Astrocyte of the spinal cord (primary cell): ENCODE measurements at places on chromosomes 5 and 9.

- DNase-seq: no peak
Observed at GRCh38 chr5:180495991-180496741, 2.0 kb downstream of the CNOT6 start.

DNA sequence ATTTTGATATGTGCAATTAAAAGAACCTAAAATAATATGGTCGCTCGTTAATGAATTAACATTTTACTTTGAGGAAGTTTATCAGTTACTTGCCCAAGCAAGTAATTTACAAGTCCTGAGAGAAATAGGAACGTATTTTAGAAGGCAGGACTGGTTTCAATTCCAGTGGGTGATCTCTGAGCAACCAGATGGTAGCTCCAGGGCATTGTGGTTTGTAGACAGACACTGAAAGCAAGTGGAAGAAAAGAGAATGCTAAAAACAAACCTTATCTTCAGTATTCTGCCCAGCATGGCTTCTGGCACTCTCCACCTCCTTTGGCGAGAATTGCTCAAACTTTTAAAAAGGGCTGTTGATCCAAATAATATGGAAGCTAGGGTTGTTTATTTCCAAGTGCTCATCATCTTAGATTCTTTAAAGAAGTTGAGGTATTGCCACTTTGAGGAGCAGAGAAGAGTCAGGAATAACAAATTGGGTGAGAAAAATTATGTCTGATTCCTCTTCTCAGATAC lies 31.8 kb upstream of the ERAP2 start:
- DNase-seq: peak; percentile 28

DNA sequence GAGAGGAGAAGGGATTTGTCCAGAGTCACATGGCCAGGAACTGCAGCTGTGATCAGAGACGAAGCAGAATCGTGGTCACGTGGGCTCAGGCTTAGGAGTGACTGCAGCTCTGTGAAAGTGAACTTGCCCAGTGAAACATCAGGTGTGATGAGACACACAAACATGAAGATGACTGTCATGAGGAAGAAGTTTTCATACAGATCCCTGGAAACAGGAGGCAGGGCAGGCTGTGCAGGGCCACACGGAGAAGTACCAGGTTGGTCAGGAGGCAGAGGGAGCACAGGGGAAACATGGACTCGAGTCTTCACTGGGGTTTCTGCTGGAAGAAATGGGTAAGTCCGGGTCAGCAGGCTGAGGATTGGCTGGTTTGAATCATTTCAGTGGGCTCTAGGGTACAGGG lies 64.1 kb downstream of the BARX1 start:
- no peak for DNase-seq

GRCh38 chr5:102794677-102795331 lies 39.7 kb downstream of the PAM start:
- DNase-seq: no peak

- no peak for DNase-seq
Observed at GRCh38 chr5:158881091-158881880, 218.4 kb downstream of the EBF1 start.

DNA sequence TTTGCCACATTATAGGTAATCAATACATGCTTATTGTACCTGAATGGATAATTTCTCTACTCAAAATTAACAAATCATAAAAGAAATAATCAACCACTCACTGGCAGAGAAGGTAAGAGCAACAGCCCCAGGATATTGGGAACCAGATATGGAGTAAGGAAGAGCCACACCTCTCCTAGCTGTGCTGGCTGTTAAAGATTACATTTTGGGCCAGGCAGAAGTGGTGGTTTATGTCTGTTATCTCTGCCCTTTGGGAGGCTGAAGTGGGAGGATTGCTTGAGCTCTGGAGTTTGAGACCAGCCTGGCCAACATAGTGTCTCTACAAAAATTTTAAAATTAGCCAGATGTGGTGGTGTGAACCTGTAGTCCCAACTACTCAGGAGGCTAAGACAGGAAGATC lies 56.4 kb downstream of the BHMT start:
- no peak for DNase-seq

GRCh38 chr5:88140396-88140855 lies 128.2 kb downstream of the TMEM161B start:
- no peak for DNase-seq

- DNase-seq: no peak
Observed at GRCh38 chr9:86303316-86303975, 21.1 kb upstream of the ISCA1 start.

DNA sequence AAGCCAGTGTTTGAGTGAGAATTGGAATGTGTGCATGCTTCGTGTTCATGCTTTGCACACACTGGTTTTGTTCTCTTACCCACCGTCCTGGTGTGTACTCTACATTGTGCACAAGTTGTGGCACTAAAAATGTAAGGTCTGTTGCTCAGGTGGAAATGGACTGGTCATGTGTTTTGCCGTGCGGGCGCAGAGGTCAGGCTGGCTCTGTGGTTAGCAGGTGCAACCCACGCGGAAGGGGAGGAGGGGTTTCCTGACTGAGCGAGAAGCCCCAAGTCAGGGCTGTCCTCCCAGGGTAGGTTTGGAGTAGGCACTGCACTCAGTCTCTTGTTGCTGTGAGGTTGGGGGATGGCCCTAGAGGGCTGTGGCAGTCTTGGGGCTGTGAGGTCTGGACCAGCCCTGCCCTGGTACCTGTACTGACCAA lies 86.6 kb downstream of the EHMT1 start:
- DNase-seq: no peak

DNA sequence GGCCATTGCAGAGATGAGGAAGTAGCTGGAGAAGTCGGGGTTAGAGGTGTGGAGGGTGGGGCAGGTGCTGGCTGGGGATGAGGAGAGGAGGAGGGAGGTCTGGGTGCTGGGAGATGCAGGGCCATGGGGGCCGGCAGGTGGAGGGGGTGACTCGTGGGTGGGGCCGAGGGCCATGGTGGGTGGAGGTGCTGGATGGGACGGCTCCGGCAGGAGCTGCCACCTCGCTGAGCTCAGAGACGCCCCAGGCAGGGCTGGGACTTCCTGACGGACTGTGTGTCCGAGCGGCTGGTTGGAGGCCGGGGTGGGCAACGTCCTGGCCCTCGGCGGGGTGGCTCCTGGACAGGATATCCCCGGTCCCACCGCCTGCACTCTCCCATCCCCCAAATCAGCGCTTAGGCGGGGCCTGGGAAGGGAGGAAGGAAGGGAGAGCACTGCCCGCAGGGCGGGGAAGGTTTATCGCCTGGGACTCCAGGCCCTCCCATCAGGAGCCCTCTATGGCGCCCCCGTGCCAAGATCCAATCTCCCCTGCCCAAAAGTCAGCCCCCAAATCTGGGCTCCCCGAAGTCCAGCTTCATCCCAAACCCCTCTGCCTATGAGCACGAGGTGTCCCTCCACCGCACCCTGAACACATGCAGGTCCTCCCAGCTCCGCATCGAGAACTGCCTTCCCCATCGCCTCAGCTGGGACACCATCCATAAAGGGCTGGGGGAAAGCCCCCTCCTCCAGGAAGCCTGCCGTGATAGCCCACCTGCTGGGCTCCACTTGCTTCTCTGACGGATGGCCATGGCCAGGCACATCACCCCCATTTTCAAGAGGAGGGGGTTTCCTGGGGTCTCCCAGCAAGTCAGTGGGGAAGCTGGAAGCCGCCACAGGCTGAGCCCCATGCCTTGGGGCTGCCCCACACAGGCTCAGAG lies 58.3 kb upstream of the NOTCH1 start:
- DNase-seq: no peak

GRCh38 chr5:17819783-17820182 lies 185.5 kb downstream of the TAF11L14 start:
- peak; percentile 46 for DNase-seq

- DNase-seq: peak; percentile 82
Observed at GRCh38 chr9:105205787-105206495, 38.5 kb upstream of the SLC44A1 start.

DNA sequence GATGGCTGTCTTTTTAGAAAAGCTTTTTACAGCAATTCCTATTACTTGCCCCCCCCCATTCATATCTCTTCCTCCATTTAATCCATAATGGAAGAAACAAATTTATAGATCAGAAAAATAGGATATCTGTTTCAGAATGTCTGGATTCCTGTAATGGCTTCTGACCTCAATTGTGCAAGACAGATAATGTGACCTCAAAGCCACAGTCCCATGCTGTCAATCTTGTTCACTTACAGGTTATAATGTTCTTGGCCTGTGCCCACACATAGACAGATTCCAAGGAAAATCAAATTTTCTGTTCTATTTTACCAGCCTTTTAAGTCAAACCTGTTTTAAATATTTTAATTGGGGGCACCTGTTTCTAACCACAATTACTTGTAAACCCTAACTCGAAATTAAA lies 143.4 kb downstream of the ENTREP1 start:
- DNase-seq: no peak

DNA sequence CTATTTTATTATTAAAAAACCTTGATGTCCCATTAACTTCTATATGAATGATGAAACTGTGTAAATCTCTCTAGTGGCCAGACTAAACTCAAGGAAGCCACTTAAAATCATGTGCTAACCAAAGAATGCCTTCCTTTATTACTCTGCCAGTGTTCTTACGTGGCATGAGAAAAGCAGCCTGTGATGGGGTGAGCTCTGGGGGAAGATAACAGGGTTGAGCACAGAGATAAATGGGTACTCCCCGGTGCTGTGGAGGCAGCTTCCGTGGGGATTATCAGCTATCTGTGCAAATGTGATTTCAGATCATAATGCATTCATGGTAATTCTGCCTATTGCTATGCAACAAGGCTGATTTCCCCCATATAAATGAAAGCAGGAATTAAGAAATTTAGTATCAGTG lies 181.3 kb downstream of the CAVIN4 start:
- DNase-seq: no peak

GRCh38 chr5:129322968-129323367 lies 137.1 kb upstream of the ADAMTS19 start:
- DNase-seq: no peak

DNA sequence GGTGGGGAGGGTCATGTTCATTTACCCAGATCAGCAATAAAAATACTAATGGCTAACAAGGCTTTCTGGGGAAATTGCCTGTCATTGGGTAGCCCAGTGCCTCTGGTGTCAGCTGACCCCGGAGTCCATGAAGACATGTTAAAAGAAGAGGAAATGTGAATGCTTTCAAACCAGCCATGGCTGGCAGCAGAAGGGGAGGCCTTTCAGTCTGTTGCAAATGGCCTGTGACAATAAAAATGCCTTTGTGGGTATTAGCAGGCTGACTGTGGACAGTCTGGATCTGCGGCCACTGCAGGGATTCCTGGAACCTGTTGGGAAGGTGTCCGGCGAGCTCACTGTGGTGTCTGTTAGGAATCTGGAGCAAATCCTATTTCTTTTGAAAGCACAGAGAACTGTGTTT lies 7.5 kb downstream of the ABL1 start:
- DNase-seq: no peak

DNA sequence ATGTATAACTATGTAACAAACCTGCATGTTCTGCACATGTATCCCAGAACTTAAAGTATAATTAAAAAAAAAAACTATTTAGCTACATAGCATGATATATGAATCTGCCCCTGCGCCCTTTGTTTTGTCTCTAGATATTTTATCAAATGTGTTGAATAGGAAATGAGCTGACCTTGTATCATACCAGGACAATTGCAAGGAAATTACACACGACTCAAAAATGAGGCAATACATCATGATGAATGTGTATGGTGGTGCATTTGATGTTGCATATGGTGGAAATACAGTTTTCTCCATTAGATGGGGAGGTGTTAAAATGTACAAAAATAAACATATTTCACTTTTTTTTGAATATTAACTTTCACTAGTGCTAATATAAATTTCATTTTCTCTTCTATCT lies 28.6 kb upstream of the CEP78 start:
- no peak for DNase-seq

DNA sequence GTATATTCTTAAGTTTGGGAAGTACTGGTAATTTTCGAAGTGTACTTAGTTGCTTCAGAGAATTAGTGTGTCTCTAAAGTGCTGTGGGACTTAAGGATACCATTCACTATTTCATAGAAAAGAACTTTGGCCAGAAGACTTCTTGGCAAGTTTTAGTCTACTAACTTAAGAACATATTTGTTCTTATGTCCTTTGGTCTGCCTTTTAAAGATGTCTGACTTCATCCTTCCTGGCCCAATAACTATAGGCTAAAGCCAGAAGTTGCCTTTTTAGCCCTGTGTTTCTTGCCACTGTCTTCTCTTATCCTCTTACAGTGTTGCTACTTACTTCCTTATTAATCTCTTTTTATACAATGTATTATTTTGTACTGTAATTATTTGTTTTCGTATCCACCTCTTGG lies 6.3 kb downstream of the RBM27 start:
- no peak for DNase-seq

DNA sequence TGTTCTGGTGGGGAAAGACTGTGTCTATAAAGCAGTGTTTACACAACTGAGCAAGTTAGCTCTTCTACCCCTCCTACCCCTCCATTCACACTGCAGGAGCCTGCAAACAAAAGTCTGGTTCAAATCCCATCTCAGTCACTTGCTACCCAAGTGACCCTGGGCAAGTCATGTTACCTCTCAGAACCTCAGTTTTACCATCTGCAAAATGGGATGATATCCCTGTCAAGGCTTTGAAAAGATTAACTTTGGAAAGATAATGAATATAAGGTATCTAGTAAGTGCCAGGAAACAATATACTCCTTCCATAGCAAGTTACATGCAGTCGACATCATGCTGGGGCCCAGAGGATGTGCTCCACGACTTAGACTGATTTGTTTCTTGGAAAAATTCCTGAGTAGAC lies 161.5 kb downstream of the SEC61B start:
- DNase-seq: no peak

GRCh38 chr9:94623253-94623652 lies 16.1 kb downstream of the FBP1 start:
- no peak for DNase-seq

- peak; percentile 71 for DNase-seq
Observed at GRCh38 chr9:115691693-115692092, 461.9 kb upstream of the PAPPA start.

GRCh38 chr5:171315925-171316257 lies 6.8 kb downstream of the TLX3 start:
- no peak for DNase-seq
